ENCODE measurements at places on chromosomes 7 and 10.

GRCh38 chr7:152602962-152603361 is 73.0 kb downstream of the XRCC2 start:
- DNase-seq, result no peak

DNA sequence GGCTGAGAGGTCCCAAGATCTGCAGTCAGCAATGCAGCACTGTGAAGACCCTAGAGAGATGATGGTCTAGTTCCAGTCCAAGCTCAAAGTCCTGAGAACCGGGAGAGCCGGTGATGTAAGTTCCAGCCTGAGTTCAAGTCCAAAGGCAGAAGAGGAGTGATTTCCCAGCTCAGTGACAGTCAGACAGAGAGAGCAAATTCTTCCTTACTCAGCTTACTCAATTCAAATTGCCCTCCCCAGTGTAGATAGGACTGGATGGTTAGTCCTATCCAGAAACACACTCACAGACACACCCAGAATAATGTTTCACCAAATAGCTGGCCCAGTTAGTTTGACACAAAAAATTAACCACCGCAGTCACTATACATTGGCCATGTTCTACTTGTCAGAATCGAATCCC is 185.5 kb upstream of the MYO3A start:
- DNase-seq, result no peak

DNA sequence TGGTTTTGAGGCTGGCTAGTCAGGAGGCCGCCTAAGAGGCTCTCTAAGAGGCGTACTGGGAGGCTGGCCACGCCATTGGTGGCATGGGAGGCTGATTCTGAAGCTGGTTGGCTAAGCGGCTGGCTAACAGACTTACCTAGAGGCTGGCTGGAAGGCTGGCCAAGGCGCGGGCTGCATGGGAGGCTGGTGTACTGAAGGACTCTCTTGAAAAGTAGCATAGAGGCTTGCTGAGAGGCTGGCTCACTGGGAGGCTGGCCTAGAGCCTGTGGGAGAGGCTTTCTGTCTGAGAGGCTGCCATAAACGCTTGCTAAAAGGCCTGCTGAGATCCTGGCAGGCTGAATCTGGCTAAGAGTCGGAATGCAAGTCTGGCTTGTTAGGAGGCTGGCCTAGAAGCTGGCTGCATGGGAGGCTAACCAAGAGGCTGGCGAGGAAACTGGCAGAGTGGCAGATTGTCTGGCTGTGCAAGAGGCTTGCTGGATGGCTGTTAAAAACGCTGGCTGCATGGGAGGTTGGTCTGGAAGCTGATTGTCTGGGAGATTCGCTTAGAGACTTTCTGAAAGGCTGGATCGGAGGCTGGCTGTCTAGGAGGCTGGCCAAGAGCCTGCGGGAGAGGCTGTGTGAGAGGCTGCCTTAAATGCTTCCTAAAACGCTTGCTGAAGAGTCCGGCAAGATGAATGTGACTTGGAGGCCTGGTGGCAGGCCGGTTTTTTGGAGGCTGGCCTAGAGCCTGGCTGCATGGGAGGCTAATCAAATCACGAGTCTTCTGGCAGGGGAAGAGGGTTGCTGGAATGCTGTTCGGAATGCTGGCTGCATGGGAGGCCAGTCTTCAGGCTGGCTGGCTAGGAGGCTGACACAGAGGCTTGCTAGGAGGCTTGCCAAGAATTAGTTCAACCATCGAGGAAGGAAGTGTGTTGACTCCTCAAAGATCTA is 134.2 kb downstream of the OR13A1 start:
- no peak for DNase-seq

DNA sequence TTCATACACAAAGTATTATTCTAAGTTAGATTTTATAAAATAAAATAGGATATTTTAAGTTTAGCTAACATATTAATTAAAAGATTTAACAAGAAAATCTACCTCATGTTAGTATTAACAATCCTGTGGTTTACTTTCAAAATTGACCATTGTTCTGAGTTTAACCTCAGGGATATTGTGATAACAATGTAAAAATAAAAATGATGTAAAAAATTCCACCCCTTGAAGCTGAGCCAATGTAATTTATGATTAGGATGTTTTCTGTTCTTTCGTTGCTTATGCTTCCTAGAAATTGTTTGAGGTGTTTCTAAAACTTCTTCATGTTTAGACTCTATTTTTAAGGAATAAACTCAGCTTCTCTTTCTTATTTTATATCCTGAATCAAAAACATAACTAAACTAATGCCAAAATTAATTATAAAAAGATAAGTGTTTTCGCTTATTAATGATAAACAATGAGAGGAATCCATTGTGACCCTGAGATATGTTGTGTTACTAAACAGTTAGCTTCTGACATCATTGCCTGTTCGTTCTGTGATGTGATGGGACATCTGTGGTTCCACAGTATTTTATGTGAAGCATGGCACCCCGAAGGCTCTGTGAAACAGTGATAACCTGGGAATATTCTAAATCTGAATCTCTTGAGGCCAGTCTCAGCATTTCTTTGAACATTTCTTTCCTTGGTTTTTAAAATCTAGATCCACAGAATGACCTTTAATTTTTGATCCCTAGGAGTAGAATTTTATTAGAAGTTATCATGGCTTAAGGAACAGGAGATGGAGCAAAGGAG is 340.8 kb downstream of the ARL4A start:
- no peak for DNase-seq

- no peak for DNase-seq
These were observed 116.4 kb upstream of the ITGB1 start for GRCh38 chr10:33074443-33074842.

DNA sequence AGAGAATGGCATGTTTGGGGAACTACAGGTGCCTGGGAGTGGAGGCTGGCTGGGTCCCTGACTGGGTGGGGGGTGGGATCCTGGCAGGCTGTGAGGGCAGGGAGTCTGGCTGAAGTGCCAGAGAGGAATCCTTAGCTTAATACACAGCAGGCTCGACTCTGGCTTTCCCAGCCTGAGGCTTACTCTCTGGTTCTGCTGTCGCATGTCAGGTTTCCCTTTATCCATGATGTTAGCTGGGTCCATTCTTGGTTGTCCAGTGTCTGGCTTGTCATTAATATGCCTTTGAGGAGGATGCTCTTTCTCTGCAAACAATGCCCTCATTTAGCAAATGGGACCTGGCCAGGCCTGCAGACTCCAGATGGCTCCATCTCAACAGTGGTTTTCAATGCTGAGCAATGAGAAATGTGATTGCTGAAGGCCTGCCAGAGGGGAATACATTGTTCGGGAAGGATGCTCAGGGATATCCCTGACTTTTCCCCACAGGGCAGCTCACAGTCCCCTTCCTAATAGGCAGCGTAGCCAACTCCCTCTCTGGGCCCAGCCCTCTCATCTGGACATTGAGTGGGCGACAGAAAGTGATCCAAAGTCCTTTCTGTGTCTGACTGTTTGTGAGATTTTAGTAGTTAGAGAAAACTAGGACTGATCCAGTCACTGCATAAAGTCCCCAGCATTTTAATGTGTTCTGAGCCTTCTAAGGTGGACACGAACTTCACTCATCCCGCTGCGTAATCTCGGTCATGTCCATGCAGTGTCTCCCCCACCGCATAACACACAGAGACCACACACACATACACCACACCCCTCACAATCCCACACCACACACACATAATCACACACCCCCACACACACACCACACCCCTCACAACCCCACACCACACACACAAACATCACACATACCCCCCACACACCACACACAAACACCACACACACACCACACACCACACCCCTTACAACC is 124.9 kb downstream of the ANLN start:
- no peak for DNase-seq

DNA sequence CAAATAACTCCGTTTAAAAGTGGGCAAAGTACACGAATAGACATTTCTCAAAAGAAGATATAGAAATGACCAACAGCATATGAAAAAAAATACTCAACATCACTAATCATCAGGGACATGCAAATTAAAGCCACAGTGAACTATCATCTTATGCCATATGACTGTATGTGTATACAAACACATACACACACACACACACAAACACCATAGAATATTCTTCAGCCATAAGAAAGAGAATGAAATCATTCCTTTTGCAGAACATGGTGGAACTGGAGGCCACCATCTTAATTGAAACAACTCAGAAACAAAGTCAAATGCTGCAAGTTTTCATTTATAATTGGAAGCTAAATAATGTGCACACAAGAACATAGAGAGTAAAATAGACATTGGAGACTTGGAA is 1019.4 kb downstream of the KCNMA1 start:
- no peak for DNase-seq

DNA sequence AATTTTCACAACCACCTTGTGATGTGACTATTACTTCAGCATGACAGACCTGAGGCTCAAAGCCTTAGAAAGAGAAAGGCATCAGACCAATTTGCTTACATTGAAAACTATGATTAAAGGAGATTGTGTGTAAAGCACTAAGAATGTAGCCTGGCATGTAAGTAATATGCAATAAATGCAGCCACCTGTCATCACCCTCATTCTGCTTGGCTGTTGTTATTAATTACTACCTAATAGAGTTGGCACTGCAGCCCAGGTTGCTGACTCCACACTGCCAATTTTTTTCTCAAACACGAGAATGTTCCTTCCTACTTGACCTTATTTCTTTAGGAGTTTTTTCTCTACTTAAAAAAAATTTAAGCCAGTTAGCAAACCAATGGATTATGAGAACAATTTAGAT is 61.2 kb upstream of the NPVF start:
- DNase-seq, result no peak

- DNase-seq, result no peak
These were observed 23.6 kb downstream of the GNA12 start for GRCh38 chr7:2820508-2820934.

- no peak for DNase-seq
These were observed 5.3 kb downstream of the CYP26C1 start for GRCh38 chr10:93065675-93066543.

- no peak for DNase-seq
These were observed 3.9 kb downstream of the SGMS1 start for GRCh38 chr10:50619882-50620281.

DNA sequence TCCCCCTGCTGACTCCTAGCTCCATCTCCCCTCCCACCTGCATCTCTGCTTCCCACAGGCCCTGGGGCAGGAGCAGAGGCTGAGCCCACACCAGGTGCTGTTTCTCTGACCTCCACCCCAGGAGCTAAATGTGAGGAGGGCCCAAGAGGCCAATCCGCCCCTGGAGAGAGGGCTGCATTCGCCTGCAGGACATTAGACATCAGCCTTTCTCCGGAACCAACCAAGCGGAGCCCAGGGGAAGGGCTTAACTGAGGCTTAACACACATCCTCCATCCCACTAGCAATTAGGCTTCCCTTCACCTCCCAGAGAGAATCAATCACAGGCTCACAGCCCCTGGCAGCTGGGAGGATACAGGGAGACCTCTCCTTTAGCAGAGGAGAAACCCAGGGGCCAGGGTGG is 50.5 kb downstream of the SH3PXD2A start:
- no peak for DNase-seq

DNA sequence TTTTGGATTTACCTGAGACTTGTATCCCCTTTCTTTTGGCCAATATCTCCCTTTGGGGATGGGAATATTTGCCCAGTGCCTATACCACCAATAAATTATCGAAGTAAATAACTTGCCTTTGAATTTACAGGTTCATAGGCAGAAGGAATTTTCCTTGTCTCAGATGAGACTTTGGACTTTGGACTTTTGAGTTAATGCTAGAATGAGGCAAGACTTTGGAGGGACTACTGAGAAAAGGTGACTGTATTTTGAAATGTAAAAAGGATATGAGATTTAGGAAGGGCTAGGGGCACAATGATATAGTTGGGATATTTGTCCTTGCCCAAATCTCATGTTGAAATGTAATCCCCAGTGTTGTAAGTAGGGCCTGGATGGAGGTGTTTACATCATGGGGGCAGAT is 384.5 kb upstream of the GHITM start:
- DNase-seq, result no peak

DNA sequence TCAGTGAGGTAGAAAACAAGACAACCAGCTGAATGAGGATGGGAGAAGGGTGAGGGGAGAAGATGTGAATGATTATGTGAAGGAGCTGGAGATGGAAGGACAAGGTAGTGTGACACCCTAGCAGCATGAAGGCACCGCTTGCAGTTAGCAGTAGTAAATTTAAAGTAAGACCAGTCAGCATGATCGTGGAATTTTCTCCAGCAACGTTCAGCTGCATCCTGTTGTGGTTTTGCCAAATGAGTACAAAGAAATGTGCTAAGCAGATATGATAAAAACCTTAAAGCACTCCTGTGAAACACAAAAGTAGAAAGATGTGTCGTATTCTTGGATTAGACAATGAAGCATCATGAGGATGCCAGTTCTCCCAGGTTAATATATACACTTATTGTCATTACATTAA is 34.1 kb upstream of the IFRD1 start:
- no peak for DNase-seq

DNA sequence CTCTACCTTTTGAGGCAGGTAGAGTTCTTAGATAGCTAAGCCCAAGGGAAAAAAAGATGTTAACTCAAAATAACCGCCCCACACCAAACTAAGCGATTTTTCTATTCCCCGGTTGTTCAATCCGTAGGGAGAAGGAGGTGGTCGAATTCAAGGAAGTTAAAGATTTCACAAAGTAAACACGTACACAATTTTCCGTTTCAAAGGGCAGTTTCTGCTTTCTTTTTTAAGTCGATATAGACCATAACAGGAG is 842 bp downstream of the KBTBD2 start:
- no peak for DNase-seq

DNA sequence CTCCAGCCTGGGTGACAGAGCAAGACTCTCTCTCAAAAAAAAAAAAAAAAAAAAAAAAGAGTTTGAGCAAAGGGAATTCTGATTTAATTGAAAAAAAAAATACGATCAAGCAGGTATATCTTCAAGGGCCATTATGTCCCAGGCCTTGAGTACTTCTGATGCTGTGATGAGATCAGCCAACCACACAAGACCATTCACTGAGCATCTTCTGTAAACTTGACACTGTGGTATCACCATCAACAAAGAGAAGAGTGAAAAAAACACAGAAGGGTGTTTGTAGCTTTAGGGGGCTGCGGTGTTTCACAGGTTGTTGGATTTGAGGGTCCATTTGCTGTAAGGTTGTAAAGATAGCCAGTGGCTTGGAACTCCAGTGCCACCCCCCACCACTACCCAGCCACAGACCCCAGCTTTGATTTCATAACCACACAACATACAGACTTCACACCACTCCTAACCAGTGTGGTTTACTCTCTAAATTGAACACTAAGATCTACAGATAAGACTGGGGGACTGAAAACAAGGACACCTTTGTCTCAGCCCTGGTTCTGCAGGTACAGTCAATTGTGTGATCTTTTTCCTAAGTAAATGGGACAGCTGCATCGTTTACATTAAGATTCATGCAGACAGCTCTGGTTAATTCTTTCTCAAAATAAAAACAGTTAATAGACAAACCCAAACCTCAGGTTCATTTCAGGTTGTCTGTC is 66.4 kb downstream of the CDC123 start:
- DNase-seq, result no peak

DNA sequence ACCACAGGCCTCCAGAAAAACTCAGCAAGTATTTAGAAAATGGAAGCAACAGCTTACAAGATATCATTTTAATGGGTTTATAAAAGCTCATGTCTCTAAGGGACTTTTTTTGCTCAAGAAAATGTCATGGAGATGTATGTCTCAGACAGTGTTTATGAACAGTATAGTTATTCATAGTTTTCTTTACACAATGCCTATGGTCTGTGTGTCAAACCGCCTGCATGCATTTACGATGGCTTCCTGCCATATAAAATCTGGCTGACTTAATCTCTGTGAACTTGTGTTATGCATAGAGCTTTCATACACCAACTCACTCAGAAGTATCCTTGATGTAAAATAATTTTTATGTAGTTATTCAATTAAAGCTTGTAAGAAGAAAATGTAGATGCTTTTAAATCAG is 1314.2 kb upstream of the LRRTM3 start:
- DNase-seq, result no peak

Data from DMS79 treated with DMSO at 0.1 percent for 48 hours (cell line).